ENCODE measurements at places on chromosomes 11 and 22.

- DNase-seq, result no peak
Measured at GRCh38 chr11:90699791-90700400, 477.0 kb upstream of the CHORDC1 start.

- DNase-seq, result no peak
Measured at GRCh38 chr11:16831316-16832192, 93.1 kb downstream of the C11orf58 start.

- no peak for DNase-seq
Measured at GRCh38 chr11:40030867-40031266, 1428.6 kb downstream of the LRRC4C start.

GRCh38 chr22:20959578-20960461 lies 7.2 kb upstream of the AIFM3 start:
- DNase-seq, result no peak

DNA sequence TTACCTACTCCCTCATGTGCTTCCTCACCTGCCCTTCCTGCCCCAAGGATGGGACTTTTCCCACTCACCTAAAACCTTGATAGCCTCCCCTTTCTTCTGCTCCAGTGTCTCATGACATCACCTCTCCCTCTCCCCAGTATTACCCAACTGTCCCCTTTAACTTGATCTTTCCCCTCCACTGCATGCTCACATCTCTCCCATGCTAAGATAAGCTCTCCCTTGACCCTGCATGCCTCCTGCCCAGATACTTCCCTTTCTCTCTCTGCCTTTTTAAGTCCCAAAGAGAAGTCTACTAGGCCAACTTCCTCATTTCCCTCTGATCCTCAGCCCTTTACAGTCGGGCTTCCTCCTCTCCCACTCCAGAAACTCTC lies 14.8 kb downstream of the CD3E start:
- DNase-seq, result no peak

- no peak for DNase-seq
Measured at GRCh38 chr11:105673089-105673488, 63.2 kb downstream of the GRIA4 start.

GRCh38 chr11:19955660-19956059 lies 204.6 kb downstream of the DBX1 start:
- no peak for DNase-seq

- no peak for DNase-seq
Measured at GRCh38 chr11:64718084-64718779, 4.8 kb downstream of the NRXN2 start.

DNA sequence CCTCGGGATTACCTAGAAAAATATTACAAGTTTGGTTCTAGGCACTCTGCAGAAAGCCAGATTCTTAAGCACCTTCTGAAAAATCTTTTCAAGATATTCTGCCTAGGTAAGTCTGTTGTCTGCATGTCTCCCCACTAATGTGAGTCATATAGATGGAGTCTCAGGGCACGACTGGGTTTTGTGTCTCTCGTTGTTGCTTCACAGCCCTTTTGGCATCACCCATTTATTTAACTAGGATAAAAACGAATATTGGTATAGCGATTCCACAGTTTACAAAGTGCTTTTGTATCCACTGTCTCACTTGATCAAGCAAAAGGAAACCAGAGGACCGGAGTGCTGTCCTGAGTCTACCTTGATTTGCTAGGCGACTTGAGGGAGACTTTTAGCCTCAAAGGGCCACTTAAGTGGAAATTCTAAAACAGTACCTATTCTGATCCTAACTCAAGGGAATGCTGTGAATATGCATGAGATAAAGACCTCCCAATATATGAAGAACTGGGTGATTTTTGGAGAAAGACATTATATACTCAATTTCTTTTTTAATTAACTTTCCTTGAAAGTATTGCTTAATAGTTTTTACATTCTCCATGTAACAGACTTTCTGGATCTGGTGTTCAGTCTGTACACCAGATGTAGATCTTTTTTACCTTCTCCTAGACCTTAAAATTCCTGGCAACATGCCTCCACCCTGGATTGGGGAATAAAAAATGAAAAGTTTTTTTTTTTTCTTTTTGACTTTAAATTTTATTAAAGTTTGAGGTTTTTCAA lies 590 bp downstream of the NNMT start:
- DNase-seq, result no peak

GRCh38 chr11:8408151-8408941 lies 144.7 kb upstream of the LMO1 start:
- no peak for DNase-seq

GRCh38 chr22:24601217-24602104 lies 1.5 kb upstream of the GGT1 start:
- no peak for DNase-seq

- DNase-seq, result no peak
Measured at GRCh38 chr22:29738118-29738815, 18.5 kb downstream of the CABP7 start.

- DNase-seq, result no peak
Measured at GRCh38 chr11:95592471-95592870, 197.1 kb downstream of the FAM76B start.

GRCh38 chr11:120565466-120566155 lies 54.1 kb downstream of the GRIK4 start:
- DNase-seq, result no peak

DNA sequence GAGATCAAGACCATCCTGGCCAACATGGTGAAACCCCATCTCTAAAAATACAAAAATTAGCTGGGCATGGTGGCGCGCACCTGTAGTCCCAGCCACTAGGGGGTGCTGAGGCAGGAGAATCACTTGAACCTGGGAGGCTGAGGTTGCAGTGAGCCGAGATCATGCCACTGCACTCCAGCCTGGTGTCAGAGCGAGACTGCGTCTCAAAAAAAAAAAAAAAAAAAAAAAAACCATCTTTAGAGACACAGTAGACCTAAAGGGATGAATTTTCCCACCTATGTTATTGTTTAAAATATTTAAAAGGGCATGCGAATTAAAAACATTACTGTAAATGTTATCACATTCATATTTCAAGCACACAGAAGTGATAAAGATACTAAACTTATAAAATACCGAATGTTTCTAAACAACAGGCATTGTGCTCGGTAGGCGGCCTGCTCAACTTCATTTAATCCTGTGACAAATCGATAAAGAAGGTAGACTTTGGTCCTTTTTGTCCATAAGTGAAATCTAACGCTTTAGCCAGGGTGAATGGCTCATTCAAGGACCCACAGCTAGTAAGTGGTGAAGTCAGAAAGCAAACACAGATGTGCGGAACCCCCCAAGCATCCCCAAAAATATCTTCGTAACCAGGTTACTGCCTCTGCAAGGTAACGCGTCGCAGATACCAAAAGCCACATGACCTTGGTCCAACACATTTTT lies 16.1 kb downstream of the NCAPD3 start:
- DNase-seq, result peak; percentile 60

DNA sequence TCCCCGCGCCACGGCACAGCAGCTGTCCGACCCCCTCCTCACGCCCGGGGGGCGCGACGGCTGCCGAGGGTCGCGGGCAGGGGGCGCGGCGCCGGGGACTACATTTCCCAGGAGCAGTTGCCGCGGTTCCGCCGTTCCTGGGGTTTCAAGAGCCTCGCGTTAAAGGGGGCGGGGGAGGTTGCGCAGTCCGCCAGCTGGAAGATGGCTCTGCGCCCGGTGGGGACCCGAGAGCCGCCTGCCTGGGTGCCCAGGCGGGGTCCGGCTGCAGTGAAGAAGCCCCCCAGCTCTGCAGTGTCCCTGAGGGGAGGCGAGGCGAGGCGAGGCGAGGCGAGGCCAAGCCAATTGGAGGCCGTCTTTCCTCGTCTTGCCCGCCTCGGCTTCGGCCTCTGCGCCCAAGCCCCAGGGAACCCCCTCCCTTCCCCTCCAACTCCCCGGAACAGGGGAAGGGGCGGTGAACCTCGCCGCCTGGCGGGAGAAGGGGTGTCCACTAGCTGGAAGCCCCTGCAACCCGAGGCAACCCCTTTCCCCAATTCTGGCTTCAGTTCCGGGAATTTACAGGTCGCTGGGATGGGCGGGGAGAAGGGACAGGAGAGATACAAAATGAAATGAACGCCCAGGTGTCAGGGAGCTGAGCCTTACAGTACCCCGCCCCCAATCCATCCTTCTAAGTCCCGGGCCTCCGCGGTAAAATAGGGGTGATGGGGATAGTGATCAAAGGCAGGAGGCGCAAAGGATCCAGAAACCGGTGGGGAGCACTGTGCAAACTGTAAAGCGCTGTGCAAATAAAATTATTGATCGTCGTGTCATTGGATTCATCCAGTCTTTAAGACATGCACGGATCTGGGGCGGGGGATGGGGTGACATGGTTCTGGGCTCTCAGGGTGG lies 5.2 kb upstream of the GCAT start:
- DNase-seq, result no peak

DNA sequence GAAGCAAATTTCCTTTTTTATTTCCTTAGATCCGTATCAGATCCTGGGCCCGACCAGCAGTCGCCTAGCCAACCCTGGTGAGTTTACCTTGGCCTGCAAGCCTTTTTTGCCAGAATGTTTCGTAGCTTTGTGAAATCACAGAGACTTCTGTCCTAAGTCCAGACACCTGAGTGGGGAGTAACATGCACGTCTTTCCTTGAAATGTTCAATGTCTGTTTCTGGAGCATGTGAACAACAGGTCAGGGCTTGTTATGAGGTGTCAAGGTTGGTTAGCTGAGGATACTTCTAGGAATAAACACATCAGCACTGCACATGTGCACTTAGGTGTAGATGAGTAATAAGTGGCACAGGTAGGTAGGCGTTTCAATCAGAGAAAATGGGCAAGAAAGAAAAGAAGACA lies 58.0 kb downstream of the KCNJ1 start:
- DNase-seq, result no peak

- no peak for DNase-seq
Measured at GRCh38 chr22:32042924-32043323, at the start of gene SLC5A1. SLC5A1 (plus strand) TSS chr22:32043261; CDS start chr22:32043282, 21 bp downstream.

Data from stimulated activated naive CD4-positive, alpha-beta T cell treated with Interleukin-2 at 50 U/mL for 16 hours (primary cell).